Stimulated activated CD4-positive, alpha-beta T cell treated with anti-CD3 and anti-CD28 coated beads, Interleukin-12 subunit alpha, Interleukin-12 subunit beta, amount 100 ng/mL, for 4 hours (primary cell): ENCODE measurements at places on chromosomes 16 and 17.
A peak's percentile ranks its signal among the peaks of the same experiment; 100 is the strongest.

GRCh38 chr16:71961066-71962039 is 38.8 kb downstream of the PKD1L3 start:
- DNase-seq: peak; percentile 77

DNA sequence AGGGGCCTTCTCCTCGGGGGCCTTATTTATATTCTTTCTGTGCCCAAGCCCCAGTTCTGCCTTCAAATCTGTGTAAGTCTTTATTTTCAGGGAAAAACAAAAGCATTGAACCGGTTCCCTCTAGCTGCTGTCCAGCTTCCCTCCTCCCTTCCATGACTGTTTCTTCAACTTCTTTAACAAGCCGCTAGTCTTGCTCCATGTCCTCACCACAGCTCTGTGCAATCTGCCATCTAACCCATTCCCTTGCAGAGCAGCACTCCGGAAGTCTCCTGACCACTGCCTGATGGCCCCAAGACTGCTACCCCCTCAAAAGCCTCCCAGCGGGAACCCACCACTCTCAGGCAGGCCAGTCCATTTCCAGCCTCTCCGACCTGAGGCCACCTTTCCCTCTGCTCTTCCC is 16.9 kb downstream of the EMC8 start:
- no peak for DNase-seq

GRCh38 chr17:72030067-72030899 is 90.5 kb upstream of the SOX9 start:
- DNase-seq: peak; percentile 1

- DNase-seq: no peak
Measured at GRCh38 chr16:51181503-51181811, 30.4 kb upstream of the SALL1 start.

DNA sequence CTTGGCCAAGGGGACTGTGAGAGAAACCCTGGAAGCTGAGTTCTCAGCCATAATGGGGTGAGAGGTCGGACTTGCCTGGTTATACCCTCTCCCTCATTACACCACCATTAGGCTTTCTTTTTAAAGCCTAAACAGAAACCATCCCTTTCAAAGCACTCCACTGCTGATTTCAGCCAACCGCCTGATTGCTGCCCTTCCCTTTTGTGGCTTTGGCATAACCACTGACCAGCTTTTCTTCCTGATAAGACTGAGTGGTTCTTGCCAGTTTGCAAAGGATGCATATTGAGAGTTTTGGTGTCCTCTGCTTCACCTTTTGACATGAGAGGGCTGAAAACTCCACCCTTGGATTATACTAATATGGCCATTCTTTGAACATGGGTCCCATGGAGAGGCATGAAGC is 308.2 kb upstream of the GOT2 start:
- DNase-seq: no peak

DNA sequence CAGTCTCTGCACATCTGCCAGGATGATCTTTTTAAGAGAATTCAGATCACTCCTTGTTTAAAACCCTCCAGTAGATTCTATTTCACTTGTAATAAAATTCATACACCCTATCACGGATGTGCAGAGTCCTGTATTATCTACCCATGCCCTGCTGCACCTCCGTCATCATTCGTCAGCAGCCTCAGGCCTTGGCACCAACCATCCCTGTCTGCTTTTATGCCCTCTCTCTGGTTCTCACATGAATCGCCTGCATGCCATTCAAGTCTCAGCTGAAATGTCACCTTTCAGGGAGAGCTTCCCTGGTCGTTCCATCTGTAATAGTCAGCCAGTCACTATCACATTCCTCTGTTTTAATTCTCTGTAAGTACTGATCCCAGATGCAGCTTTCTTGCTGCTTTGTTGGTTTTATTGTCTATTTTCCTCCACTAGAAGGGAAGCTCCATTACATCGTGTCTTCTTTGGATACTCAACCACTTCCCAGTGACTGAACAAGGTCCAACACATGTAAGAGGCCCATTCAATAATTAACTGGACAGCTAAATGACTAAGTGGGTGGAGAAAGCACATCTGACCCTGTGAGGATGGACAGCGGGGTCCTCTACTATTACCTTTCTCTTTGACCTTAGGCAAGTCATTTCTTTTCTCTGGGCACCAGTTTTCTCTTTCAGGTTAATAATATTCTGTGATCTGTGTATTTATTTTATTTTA is 81.2 kb upstream of the GOT2 start:
- DNase-seq: no peak

- no peak for DNase-seq
Measured at GRCh38 chr16:86029131-86029741, 130.3 kb downstream of the IRF8 start.

- no peak for DNase-seq
Measured at GRCh38 chr17:55748841-55749240, 2.0 kb upstream of the PCTP start.

- no peak for DNase-seq
Measured at GRCh38 chr16:81581107-81581506, 136.5 kb downstream of the CMIP start.

DNA sequence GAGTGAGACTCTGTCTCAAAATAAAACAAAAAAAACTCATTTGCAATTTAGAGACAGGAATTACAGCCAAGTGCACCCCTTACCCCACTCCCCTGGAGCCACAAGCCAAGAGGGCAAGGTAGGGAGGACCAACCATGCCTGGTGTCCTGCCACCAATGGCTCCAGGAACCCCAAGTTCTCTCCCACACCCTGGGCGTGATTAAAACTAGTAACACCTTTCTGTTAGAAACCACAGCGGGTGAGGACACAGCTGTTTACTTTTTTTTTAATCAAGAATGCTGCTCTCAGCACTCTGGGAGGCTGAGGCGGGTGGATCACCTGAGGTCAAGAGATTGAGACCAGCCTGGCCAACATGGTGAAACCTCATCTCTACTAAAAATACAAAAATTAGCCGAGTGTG is 38.1 kb downstream of the ANKRD11 start:
- no peak for DNase-seq

DNA sequence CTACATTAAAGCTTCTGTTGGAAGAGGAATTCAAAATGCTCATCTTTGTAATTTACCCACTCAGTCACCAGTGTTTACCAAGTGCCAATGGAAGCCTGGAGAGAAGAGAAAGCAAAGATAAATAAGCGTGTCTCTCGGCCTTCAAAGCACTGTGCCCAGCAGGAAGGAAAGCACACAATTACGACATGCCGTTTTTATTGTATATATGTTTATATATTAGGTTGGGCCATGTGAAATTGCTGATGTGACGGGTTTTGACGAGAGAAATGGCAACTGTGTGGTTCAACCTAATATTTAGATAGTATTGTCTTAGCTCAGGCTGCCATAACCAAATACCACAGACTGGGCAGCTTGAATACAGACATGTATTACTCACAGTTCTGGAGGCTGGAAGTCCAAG is 79.3 kb upstream of the HSBP1 start:
- DNase-seq: no peak

GRCh38 chr17:42025936-42026335 is 6.0 kb downstream of the NKIRAS2 start:
- no peak for DNase-seq

DNA sequence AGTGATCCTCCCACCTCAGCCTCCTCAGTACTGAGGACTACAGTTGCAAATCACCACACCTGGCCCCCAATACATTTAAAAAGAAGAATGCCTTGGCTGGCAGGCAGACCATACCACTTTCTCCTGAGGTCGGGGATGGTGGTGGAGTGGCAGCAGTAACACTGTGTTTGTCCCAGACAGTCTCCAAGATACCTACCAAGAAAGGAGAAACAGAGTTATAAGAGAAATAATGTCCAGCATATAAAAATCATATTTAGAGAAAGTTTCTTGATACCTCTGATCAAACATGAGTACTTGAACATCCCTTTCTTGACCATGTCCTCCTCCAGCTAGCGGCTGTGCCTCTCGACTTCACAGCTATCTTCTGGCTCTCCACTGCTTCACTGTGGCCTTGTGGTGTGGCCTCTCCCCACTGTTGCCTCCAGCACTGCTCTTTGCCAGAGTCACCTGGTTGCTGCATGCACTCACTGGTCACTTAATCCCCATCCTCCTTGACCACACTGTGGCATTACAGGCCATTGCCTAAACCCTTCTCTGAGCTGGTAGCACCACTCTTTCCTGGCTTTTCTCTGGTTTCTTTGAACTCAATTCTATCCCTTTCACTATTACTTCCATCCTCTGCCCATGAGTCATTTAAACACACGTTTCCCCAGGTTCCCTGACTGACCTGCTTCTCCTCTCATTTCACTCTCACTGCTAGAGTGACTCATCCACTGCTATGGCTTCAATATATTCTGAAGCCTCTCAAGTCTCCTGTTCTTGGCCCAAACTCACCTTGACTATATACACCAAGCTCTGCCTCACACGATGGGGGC is 45.2 kb downstream of the XPO6 start:
- no peak for DNase-seq

- DNase-seq: no peak
Measured at GRCh38 chr17:43129671-43130010, 4.5 kb upstream of the BRCA1 start.

DNA sequence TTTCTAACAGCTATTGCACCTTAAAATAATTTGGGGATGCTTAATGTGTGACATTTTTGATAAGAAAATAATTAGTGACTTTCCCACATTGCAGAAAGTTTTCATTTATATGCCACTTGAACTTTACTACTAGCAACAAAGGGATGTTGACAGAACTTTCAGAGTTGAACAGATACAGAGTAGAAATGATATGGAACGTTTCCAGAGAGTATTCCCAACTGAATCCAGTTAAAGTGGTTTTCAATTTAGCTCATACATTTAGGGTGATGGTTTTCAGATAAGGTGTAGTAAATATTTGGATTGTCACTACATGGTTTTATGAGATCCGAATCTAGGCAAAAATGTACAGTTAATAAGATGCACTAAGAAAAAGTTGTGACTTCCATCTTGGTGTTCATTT is 17.3 kb downstream of the MAP2K4 start:
- DNase-seq: no peak

- DNase-seq: no peak
Measured at GRCh38 chr16:84482951-84483881, 21.2 kb downstream of the MEAK7 start.

GRCh38 chr17:51676691-51677487 is 416.5 kb downstream of the UTP18 start:
- no peak for DNase-seq

GRCh38 chr16:84117494-84117843 is 727 bp upstream of the MBTPS1 start:
- no peak for DNase-seq

- no peak for DNase-seq
Measured at GRCh38 chr16:87800497-87800896, 34.7 kb upstream of the KLHDC4 start.

GRCh38 chr17:81711814-81712467 is at the start of gene SLC25A10:
TSS of gene SLC25A10 (plus strand) at chr17:81712284. CDS start at chr17:81712427, 143 bp downstream.
- peak; percentile 84 for DNase-seq

DNA sequence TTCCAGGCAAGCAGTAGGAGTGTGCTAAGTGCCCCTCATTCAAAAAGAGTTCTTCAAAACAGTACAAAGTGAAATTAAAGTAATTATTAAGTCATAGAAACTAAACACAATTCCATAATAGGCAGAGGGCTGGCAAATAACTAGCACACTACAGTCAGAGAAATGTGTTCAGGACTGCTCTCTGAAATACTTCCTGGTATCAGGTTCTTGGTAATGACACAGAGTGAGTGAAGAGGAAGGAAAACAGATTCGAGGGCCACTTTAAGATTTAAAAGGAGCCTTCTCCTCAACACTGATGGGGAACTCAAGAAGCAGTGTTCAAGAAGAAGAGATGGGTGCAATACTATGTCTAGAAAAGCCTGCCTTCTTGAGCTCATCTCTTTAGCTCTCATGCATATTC is 139.2 kb downstream of the TOX3 start:
- DNase-seq: no peak

- no peak for DNase-seq
Measured at GRCh38 chr16:73713778-73714495, 582.7 kb upstream of the PSMD7 start.

- DNase-seq: no peak
Measured at GRCh38 chr17:44552361-44552760, 4.9 kb upstream of the FZD2 start.

- no peak for DNase-seq
Measured at GRCh38 chr17:74485841-74486240, 19.4 kb downstream of the CD300A start.

DNA sequence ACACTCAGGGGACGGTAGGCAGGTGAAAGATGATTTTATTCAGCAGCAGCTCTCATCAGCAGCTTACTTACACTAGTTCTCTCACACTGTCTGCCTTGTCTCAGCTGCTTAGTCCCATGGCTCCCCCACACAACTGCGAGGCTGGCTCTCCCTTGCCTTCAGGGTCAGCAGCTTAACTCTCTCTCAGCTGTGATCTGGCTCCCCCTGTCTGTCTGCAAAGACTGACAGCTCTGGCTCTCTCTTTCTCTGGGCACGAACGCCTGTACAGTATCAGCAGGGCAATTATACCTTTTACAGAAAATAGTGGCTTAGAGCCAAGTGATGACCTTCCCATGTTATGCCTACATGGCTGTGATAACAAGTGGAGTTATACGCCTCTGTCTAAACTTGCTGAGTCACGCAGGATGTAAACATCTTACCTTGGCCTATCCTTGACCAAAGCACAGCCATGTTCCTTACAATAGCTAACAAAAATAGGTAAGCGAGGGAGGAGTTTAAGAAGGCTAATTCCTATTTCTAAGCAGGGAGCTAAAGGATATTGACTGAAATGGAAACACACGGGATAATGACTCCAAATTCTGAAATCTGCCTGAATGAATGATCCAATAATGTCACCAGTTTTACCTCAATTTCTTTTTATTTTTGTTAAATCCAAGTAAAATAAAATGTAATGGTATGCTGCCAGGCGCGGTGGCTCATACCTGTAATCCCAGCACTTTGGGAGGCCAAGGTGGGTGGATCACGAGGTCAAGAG is 1.1 kb upstream of the NDUFAB1 start:
- peak; percentile 2 for DNase-seq

GRCh38 chr17:56602292-56603130 is 9.0 kb downstream of the NOG start:
- no peak for DNase-seq

DNA sequence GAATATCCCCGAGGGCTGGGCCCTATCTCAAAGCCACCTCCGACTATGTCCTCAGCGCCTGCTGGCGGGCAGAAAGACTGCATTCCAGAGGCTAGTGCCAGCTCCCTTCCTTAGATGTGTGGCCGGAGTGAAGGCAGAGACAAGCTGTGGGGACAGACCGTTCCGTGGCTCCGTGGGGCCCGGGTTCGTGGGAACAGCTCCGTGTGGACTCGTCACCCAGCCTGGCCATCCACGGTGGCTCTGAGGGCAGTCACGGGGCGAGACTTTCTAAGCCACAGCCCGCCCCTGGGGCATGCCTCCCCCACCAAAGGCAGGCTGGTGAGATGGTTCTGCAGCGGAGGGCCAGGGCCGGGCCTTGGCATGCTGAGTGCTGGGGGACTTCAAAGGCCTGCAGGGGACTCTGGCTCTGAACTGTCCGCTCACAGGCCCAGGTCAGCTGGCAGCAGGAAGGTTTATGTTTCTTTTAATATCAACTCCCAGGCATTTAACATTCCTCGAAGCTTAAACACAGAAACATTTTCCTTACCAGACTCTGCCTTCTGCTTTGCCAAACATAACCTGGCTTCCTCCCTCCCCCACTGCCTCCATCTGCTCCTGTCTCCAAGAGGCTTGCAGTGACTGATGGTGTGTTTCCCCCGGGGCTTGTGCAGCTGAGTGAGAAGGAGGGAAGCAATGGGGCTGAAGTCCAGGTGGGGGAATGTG is 50.4 kb downstream of the TIMM22 start:
- no peak for DNase-seq
